GM23338 (cell line): ENCODE measurements at places on chromosomes 3 and 15. TPM values are rescaled to one million over a fixed set of nuclear protein-coding genes. Genes with fewer than 3 reads are reported as not detected.

HGD gene
- polyA plus RNA-seq: not detected in 2 replicates

SPTSSB gene
- 20.8 and 23.5 TPM in 2 replicates for polyA plus RNA-seq

SLC6A11 gene
- polyA plus RNA-seq: 0.47 and 0.64 TPM in 2 replicates

DNA sequence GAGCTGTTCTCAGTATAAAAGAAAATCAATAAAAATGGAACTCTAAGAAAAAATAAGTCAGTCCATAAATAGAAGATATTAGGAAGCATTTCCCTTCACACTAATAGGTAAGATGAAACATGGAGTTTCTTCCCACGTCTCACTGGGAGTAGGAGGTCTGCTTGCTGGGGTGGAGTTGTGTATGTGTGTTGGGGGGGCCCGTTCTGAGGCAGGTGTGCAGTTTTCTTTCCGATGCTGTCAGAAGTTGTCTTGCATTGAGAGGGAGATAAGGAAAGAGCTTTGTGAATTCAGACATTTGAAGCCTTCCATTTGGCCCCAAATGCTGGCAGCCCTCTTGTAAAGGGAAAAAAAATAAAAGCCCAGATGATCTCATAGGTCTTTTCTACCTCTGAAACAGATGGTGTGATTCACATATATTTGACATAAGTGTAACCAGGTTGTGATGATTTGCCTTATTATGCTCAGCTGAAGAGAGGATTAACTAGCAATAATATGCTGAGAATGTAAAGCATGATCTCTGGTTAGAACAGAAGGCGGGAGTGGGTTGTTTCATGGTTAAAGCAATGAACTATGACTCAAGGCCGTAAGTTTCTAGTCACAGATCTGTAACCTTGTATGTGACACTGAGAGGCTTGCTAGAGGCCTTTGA, 8.8 kb downstream of the RASGRP1 start:
- no peak for DNase-seq

COX5A gene
- polyA plus RNA-seq: 765 and 885 TPM in 2 replicates

GRCh38 chr15:89482139-89482538, 14.2 kb downstream of the RHCG start:
- DNase-seq: no peak

GRCh38 chr15:67781907-67782690, 43.2 kb upstream of the SKOR1 start:
- DNase-seq: no peak

GRCh38 chr3:151428386-151428785, 32.5 kb downstream of the IGSF10 start:
- no peak for DNase-seq

GOLGA8Q gene
- not detected in 2 replicates for polyA plus RNA-seq

C2CD4A gene
- polyA plus RNA-seq: 0.30 TPM in 1 of 2 replicates, not detected in the other

DNA sequence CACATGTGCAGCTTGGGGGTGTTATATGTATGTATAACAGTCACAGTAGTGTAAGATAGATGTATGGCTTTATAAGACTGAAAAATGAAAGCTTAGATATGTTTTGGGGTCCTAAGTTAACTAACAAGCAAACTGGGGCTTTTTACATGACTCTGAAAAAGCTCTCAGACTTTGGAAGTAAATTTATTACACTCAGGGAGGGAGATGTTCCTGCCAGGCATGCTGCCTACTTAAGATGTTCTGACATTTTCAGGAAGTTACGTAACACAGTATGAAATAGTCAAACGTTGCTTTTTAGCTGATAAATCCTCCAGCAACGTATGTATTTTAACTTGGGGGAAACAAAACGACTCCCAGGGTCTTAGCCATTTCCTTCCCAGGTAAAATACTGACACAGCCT, 1.7 kb upstream of the IFT57 start:
- DNase-seq: no peak

DNA sequence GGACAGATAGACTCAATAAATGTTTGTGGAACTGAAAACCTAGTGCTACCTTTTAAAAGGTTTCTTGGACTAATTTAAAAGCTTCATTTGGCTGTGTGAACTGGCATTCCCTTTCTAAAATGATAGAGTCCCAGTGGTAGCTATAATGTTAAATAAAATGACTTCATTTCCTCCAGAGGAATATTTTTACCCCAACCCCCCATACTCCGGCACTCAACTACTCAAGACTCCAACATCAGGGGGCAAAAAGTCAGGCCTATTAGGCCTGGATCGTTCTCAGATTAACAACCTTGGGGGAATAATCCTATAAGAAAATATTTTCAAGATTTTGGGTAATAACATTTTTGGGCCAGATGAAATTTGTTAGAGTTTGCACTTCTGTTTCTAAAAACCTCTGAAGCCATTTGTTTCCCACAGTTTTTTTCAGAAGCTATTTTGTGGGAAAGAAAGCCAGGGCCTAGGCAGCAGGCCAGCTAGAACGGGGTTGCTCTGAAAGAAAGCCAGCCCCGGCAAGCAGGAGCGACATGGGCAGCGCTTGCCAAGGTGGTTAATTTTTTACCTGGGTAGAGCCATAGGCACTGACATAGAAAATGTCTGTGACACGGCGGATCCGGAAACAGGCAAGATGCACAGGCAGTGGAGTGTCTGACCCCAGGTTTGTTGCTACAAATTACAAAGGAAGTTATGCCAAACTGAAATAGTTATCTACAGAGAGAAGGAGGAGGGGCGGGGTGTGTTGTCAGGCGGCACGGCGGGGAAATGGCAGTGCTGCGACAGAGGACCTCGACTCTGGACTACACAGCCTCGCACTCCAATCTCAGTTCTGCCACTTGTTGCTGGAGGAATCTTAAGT, 84.6 kb downstream of the MAGI1 start:
- peak; percentile 20 for DNase-seq

TRPC1 gene
- polyA plus RNA-seq: 7.0 and 7.3 TPM in 2 replicates

GRCh38 chr3:8621872-8622271, 22.7 kb downstream of the SSUH2 start:
- no peak for DNase-seq

DNA sequence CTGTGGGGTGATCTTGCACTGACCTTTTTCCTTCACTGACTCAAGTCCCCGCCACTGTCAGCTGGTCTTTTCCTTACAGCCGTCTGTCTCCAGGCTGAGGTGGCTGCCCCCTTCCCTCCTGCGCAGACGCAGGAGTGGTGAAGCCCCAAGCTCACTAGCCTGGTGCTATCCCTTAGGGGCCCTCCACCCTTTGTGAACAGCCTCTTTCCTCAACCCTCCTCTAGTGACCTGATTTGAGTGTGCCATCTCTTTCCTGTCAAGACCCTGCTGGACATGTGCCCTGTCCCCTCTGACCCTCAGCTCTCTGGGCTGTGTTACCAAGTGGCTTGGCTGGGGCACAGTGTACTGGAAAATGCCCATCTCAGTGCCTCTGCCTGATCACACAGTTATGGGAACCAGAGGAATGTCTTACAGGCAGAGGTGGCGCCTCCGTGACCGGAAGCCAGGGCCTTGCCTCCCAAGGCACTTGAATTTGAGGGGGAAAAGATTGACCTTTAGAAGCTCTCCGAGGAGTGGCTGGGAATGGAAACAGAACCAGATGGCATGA, 8.7 kb downstream of the KBTBD13 start:
- DNase-seq: no peak

DNA sequence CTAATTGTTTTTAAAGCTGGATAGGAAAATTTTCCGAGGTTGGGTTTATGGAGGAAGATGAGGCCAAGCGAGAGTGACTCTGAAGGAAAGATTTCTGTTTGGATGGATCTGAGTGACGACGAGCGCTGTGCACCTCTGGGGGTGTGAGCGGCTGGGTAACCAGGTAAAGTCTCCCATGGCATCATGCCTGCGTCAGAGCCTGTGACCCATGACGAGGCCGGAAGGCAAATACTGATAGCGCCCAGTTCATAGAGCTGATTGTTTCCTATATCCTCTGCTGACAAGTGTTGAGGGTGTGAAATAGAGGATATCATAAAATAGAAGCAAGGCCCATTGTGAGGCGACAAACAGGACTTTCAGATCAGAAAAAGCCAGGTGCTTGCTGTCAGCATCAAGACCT, 33.7 kb upstream of the MAGEF1 start:
- no peak for DNase-seq

SNTN gene
- 0.70 TPM in 1 of 2 replicates, not detected in the other for polyA plus RNA-seq

GRCh38 chr3:126582311-126582710, 23.6 kb upstream of the C3orf22 start:
- DNase-seq: no peak

AGBL1 gene
- not detected in 2 replicates for polyA plus RNA-seq

DNA sequence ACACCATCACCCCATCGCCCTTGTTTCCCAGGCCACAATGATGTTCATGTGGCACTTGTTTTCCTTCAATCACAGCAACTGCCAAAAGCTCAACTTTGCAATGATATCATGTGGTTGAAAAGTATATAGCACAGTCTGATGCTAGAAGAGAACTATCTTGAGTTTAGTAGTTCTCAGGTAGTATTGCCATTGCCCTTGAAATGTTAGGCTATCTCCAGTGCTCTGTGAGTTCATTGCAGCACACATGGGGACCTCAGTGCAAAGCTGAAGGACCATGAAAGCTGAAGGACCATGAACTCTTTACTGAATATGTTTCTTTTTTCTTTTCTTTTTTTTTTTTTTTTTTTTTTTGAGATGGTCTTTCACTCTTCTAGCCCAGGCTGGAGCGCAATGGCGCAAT, 35.9 kb upstream of the SAMMSON start:
- no peak for DNase-seq

DNA sequence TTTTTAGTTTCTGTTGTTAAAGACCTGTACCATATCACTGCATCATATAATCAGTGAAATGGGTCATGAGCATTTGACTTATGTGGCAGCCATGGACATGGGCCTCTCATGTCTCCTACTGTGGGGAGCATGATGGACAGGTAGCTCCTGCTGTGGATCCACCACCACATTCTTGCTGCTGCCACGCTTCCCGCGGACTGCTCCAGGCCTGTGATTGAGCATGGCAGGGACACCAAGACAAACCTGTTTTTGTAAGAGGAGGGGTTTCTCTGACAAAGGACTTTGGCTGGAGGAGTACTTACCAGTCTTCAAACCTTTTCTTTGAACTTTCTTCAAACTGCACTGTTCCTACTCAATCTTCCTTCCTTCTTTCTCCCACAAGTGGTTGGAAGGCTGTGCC, 17.9 kb upstream of the P2RY14 start:
- peak; percentile 48 for DNase-seq

DNA sequence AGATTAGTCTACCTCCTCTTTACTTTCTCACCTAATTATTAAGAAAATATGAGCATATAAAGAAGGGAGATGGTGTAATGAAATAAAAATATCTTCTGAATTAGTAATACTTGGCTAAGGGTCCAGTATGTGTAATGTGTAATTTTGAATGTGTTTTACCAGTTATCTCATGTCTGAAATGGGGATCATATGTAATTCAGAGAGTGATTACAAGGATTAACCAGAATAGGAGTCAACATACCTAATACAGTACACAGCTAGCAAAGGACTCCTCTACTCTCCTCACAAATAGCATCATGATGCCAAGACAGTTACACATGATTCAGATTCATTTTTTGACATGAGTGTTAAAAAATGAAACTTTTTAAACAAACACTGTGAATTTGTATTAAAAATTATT, 570.4 kb downstream of the SI start:
- DNase-seq: no peak

CCK gene
- 3.1 and 3.3 TPM in 2 replicates for polyA plus RNA-seq

GRCh38 chr15:88331291-88331690, 74.8 kb upstream of the NTRK3 start:
- DNase-seq: peak; percentile 94

- DNase-seq: no peak
Measured at GRCh38 chr3:49279376-49279775, 2.3 kb upstream of the C3orf62 start.

GPD1L gene
- polyA plus RNA-seq: 1.9 and 2.0 TPM in 2 replicates

TTLL13 gene
- not detected in 2 replicates for polyA plus RNA-seq

DNA sequence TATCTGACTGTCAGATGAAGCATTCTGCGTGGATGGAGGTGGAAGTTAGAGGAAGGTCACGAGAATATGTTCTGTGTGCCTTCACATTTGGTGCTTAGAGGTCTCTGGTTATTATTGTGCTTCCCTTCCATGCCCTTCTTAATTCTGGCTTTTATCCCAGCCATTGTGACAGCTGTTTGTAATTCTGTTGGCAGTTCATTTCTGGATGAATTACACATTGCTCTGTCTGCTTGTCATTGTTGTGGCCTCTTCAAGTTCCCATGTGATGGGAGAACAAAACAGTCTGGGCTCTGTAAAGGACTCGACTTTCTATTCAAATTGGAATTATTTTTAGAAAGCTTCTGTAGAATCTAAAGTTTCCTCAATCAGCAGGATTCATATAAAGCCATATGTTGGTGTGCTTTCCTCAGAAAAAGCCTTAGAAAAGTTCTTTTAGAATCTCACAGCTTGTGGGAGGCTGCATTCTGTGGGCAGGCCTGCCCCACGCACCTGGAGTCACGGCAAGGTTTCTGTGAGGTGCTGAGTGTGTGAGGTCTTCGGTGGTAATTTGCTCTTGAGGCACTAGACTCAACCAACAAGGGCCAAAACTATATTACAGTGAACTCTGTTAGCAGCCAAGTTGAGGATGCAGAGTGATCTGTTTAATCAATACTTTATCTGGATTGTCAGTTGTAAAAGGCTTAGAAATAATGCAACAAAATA, 397.4 kb upstream of the AZI2 start:
- DNase-seq: no peak

LRRN1 gene
- 76.4 and 85.7 TPM in 2 replicates for polyA plus RNA-seq

GRCh38 chr3:56484525-56485032, 16.3 kb upstream of the ERC2 start:
- no peak for DNase-seq
